NCI-H1436 (cell line): ENCODE measurements at places on chromosomes 2 and 18.
A peak's percentile ranks its signal among the peaks of the same experiment; 100 is the strongest.

DNA sequence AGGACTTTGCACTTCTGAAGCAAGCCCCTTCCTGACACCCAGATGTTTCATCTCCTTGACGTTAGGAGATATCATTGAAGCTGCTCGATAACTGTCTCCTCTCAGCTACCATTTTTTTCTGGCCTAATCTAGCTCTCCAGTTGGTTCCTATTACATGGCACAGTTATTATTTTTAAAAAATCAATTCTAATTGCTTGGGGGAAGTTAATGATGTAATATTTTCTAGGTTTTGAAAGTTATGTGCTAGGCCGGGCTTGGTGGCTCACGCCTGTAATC, 22.5 kb upstream of the RAB31 start:
- no peak for DNase-seq

GRCh38 chr2:176317199-176317598, 48.0 kb downstream of the MTX2 start:
- no peak for DNase-seq

DNA sequence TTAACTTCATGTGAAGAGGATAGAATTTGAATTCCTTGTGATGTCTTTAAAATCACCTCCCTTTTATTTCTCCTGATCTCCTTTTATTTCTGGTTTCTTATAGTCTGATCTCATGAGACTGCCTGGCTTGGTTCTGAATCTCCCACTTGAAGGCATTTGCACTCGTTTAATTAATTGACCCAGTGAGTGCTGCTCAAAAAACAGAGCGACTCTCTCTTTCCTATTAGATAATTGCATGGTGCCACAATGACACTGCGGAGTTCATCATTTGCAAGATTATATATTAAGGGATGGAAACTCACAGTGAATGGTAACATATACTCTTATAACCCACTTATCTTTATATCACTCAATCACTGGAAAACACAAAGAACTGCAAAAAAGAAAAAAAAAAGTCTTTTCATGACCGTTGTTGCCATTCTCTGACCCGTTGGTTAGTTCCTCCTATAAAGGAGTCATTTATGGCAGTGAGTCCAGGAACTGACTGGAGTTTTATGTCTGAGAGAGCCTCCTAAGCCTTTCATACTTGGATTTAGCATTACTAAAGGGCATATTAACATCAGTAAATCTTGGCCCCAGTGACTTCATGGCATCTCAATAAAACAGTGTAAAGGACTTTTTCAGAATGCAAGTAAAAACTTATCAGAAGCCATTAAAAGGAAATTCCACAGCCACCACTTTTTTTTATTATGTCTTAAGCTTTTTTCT, 103.3 kb upstream of the EPHA4 start:
- DNase-seq: no peak

GRCh38 chr2:217208867-217209266, 349.0 kb upstream of the TNP1 start:
- no peak for DNase-seq

- no peak for DNase-seq
Measured at GRCh38 chr2:138107288-138107687, 143.0 kb downstream of the HNMT start.

- no peak for DNase-seq
Measured at GRCh38 chr2:227460833-227461232, 11.1 kb upstream of the AGFG1 start.

GRCh38 chr18:12410081-12410481, 2.4 kb downstream of the PRELID3A start:
- no peak for DNase-seq

GRCh38 chr2:4618141-4618540, 914.8 kb downstream of the DCDC2C start:
- no peak for DNase-seq

- DNase-seq: no peak
Measured at GRCh38 chr2:11679486-11680181, 9.6 kb upstream of the NTSR2 start.

DNA sequence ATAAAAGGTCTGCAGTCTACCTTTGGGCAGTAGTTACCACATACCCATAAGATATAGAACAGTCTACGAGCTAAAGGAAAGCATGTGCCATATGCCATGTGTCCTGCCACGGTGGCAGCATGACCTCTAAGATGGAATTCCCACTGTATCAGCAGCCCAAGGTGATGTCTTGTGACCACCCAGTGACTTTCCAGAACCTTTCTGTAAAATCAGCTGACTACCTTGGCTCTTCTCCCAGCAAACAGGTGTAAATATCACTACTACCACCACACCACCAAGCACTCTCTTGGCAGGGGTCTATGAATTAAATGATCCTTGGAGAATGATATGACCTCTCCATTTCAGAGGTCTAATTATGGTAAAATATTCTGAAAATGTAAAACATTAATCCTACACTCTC, 99.6 kb downstream of the METTL8 start:
- no peak for DNase-seq

DNA sequence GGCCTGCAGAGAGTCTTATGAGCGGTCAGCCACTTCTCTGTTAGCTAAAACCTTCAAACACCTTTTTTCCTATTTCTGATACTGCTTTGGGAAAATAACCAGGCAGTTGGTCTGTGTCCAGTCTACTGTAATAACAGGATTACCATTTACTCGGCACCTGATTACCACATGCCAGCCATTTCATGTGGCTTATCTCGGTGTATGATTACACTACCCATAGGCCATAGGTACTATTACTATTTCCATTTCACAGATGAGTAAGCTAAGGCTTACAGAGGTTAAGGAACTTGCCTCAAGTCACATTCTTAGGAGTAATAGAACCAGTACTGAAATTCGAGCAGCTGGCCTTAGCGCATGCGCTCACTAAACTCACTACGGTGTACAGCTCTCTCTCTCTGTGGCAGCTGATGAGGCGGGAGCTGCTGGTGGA, 147.2 kb upstream of the L3MBTL4 start:
- DNase-seq: no peak

GRCh38 chr2:181785691-181786344, 105.5 kb upstream of the NEUROD1 start:
- DNase-seq: no peak

- no peak for DNase-seq
Measured at GRCh38 chr2:30252723-30253701, 21.7 kb downstream of the LBH start.

GRCh38 chr2:100260712-100261620, 61.3 kb downstream of the LONRF2 start:
- no peak for DNase-seq

- no peak for DNase-seq
Measured at GRCh38 chr2:158414538-158414937, 42.0 kb downstream of the CCDC148 start.

DNA sequence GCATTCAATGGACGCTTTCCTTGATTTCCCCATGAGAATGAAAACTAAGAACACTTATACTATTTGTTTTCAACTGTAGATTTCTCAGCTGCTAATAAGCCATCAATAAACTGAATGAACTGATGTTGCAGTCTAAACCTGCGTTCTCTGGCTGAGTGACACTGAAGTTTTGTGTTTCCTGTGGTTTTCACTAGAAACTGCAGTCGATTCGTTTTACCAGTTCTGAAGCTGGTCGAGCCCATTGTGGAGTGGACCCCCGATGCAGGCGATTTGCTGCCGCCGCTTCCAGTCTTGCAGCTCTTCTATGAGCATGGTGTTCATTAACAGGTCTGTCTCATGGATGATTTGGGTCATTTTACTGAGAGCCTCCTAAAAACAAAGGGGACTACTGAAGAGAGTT, 50.6 kb upstream of the STAT1 start:
- DNase-seq: no peak

DNA sequence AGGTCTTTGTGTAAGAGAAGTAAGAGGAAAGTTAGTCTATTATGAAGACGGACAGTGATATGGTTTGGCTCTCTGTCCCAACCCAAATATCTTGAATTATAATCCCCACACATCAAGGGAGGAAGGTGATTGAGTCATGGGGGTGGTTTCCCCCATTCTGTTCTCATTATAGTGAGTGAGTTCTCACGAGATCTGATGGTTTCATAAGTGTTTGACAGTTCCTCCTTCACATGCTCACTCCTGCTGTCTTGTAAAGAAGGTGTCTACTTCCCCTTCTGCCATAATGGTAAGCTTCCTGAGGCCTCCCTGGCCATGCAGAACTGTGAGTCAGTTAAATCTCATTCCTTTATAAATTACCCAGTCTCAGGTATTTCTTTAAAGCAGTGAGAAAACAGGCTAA, 67.6 kb downstream of the NEURL3 start:
- no peak for DNase-seq

DNA sequence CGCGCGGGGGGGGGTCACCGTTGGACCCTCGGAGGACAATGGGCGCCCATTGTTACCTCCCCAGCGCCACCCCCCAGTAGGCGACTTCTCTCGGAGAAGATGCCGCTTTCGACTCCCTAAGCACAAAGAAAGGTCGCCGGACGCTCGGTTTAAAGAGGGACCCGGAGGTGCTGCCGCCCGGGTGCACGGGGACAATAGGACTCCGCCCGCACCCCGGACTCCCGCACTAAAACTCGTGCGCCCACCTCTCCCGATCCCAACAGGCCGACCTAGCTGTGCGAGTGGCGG, 318 bp upstream of the CDC42EP3 start:
- no peak for DNase-seq

DNA sequence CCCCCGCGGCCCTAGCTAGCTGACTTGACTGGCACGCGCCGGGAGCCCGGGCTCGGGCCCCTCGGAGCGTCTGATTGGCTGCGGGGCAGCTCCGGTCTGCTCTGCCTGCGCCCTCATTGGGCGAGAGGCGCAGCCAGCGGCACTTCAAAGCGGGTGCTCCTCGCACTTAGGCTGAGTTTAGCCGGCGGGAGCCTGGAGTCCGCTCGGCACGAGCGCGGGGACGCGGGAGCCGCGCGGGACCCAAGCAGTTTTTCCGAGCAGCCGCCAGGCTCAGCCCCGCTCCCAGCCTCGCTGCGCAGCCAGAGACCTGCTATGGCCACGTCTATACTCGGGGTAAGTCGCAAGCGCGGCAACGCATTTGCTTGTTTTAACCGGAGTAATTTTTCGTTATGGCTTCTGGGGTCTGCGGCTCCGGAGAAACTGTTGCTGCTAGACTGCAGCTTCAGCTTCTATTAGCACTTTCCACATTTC, at the start of gene SP9:
TSS of gene SP9 (plus strand) at position 174 of the 471 bp plus-strand sequence. CDS start at position 313, 139 bp downstream.
- DNase-seq: peak; percentile 69

DNA sequence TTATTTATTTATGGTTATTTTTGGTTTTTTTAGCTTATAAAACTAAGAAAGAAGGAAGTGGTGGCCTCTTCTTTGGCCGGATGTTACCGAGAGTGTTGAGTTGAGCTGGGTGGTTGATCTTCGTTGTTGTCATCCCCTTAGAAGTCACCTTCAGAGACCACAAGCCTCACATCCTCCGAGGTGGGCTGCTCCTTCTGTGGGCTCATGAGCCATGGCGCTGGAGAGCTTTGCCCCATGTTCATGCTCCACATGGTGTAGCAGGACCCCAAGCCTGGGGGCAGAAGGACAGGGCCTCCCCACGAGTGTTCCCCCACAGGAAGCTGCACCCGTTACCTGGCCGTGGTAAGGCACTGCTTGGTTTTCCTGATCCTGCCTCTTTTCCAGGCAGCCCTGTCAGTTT, 23.4 kb downstream of the SNTG2 start:
- no peak for DNase-seq

DNA sequence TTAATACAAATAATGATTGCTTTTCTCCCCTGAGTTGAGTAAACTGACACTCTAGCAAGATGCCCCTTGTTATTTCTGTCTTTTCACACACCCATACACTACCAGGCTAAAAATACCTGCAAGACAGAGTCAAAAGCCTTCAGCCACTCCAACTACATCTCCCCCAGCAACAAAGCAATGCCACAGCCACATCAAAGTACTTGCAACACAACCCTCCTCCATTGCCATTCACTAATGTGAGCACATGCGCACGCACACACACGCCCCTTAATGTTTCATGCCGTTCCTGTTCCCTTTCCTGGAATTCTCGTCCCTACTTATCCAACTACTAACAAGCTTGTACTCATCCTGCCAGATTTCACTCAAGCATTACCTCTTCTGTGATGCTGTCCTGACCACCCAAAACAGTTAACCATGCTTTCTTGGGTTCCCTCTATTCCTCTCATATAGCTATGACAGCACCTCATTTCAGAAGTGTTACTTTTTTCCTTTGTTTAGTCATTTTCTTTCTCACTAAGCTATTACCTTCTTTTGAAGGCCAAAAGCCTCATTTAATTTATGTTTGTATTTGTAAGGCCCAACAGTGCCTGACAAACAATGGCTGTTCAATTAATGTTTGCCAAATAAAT, 29.6 kb downstream of the SLC25A12 start:
- DNase-seq: no peak

DNA sequence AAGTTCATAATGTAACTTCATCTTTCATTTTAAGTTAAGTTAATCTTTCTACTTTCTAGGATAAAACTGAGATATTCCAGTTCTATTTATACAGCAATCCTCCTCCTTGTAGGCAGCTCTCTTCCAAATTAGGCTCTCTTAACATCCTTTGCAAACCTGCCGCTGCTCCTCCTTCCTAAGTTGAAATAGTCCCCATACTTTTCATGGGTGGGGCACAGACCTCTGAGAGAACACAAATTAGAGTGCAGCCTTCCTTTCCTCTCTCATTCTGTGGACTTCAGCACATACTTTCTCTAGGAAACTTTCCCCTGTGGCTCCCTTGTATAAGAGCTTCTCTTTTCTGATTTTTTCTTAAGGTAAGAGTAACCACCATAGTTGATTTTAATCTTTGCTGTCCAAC, 28.3 kb downstream of the TWSG1 start:
- DNase-seq: no peak
